ENCODE measurements at places on chromosomes 5 and 9.
A peak's percentile ranks its signal among the peaks of the same experiment; 100 is the strongest.

GRCh38 chr5:160009591-160009989, 651 bp downstream of the TTC1 start:
- no peak for DNase-seq

- no peak for DNase-seq
Measured at GRCh38 chr9:131691969-131692611, 47.8 kb downstream of the RAPGEF1 start.

GRCh38 chr9:127521919-127522304, 70.6 kb downstream of the LRSAM1 start:
- DNase-seq: no peak

GRCh38 chr9:8637626-8638025, 838.0 kb upstream of the DMAC1 start:
- no peak for DNase-seq

DNA sequence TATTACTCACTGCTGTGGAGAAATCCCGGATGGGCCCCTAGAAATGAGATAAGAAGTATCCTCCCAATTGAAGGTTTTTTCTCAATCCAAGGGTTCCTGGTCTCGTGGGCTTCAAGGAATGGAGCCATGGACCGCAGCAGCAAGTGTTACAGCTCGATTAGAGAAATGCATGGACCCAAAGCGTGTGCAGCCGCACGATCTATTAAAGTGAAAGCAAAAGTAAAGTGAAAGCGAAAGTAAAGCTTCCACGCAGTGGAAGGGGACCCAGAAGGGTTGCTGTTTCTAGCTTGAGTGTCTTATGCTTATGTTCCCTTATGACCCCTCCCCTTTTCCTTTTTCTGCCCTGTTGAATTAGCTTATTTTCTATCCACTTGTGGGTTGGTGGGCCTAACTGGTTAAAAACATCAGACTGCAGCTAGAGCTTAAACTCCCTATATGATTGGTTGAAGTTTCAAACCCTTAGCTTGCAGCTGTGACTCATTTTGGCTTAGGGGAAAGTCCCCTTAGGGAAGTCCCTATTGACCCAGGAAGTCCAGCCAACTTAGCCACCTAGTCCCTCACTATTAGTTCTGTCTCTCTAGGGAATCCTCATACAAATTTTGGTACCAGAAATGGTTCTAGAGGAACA, 1111.8 kb downstream of the TAF11L14 start:
- DNase-seq: no peak

DNA sequence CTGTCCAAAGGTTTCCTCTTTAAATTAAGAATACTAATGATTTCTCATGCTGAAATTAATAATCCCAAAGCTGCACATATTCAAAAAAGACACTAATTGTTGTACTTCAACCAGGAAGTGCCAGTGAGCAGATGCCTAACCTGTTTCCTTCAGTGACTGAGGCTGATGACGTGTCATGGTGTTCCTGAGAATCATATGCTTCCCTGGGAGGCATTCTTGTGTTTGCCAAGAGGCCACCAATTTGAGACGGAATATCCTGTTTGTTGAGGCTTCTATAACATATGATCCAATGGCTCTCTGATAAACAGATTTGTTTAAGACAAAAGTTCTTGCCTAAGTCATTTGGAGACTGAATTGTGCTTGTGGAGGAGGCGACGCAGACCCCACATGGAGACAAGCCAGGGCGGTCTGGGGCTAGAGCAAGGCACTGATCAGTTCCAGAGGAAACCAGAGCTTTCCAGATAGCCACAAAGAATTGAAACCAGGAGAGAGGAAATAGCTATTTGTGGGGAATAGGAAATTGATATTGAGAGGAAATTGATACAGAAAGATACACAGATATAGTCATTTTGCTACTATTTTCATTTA, 66.4 kb upstream of the ZNF608 start:
- DNase-seq: no peak

DNA sequence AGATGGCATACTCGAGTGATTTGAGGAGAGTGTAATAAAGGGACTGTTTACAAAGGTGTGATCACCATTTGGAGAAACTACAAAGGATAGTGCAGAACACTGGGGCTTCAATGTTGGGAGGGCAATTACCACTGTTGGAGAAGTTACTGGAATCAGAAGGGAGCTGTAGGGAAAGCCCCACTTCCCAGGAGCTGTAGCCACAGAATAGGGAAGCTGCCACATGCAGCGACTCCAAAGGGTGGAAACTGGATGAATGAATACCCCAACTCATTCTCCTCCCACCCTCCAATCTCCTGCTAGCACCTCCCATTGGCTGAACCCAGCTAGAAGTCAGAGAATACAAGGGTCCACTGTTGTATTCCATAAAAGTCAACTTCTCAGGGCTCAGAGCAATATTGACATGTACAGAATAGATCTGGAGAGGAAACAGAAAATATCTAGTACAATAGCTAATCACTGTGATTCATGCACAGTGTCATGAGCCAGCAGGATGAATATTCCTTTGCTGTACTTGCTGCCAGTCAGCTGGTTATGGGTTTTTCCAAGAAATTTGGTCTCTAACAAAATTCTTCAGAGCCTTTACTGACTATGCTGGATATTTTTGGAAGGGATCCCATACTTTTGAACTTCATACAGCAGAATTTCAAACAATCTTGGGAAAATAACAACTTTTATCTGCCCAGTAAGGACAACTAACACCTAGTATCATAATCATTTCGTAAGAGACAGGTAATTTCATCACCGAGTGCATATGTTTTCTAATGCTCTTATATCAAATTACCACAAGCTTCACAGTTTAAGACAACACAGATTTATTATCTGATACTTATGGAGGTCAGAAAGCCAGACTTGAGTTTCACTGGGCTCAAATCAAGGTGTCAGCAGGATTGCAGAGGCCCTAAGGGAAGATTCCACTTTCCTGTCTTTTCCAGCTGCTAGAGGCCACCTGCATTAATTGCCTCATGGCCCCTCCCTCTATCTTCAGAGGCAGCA, 39.6 kb downstream of the PDCD1LG2 start:
- no peak for DNase-seq

- no peak for DNase-seq
Measured at GRCh38 chr9:34383904-34384303, 7.2 kb upstream of the MYORG start.

DNA sequence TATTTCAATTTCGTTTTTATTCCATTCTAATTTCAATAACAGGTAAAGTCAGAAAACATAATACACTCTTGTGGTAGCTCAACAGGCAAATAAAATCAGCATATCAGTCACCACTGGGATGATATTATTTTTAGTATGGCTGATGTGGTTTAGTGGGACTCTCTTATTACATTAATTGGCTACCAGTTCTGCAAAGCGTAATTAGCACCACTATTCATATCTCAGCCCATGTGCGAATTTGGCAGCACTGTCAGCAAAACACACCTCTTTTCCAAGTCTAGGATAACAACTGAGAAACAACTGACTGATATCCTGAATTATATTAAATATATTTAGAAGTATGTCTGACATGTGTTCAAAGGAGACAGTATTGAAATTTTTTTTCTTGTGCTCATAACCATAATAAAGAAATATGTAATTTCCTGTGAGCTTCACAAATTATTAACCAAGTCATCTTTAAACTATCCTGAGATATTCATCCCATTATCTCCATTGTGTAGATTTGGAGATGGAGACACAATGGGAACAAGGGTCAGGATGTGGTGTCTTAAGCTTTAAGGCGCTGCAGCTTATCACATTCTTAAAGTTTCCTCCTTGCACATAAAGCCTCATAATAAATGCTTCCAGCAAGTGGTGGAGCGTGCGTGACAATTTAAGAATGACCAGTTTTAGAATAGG, 212.4 kb downstream of the TLE1 start:
- no peak for DNase-seq

- DNase-seq: no peak
Measured at GRCh38 chr9:27248702-27249101, 48.2 kb downstream of the EQTN start.

DNA sequence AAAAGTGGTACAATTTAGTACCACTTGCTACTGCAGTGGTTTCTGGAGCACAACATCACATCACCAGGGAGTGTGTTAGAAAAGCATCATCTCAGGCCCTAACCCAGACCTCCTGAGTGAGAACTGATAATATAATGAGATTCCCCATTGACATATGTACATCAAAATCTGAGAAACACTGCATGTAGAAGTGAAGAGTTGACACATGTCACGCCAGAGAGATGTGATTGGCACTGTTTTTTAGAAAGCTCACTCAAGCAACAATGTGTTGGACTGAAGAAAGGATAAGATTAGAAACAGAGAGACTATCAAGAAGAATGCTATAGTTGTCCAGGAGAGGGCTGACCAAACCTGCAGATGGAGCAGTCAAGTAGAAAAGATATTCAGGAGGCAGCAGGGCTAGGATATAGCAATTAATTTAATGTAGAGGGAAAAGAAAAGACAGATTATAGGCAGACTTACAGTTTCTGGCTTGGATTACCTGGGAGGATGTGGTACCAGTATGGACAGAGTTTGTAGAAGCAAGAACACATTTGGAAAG, 324.4 kb upstream of the ADAMTSL1 start:
- no peak for DNase-seq

DNA sequence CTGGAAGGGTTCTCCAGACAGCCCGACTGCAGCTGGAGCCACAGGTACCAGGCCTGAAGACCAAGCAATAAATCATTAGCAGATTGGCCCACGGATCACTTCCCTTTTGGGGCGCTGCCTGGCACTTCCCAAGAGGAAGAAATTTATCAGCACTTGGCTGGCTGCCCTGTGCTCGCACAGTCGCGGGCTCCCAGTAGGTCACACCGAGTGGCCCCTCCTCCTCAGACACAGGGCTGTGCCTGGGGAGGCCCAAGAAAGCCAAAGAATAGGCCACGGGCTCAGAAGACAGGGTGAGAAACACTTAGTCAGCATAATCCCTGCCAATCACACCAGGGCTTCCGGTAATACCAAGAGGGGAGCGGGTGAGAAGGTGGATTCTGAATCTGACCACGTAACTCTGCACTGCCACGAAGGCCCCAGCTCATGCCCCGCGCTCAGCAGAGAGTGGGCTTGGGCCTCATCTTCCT, 115.7 kb upstream of the MSX2 start:
- no peak for DNase-seq

DNA sequence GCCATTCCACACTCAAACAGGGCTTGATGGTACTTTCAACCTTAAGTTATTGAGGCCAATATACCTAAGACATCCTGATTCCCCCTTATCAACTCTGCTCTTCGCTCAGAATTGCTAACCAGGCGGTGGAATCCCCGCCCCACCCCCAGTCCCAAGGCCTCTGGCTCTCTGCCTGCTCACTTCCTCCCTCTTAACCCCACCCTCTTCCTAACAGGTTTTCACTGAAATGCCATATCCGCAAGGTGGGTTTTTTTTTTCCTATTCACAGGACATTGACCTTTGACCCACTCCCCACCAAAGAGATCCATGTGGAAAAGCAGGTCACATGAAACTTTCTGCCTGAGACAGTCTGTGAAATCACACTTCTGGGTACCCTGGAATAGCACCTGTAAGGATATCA, 66.6 kb upstream of the IFNK start:
- DNase-seq: no peak

- no peak for DNase-seq
Measured at GRCh38 chr5:10904862-10905432, 143.9 kb upstream of the DAP start.

GRCh38 chr5:35031276-35031675, 16.5 kb downstream of the AGXT2 start:
- no peak for DNase-seq

DNA sequence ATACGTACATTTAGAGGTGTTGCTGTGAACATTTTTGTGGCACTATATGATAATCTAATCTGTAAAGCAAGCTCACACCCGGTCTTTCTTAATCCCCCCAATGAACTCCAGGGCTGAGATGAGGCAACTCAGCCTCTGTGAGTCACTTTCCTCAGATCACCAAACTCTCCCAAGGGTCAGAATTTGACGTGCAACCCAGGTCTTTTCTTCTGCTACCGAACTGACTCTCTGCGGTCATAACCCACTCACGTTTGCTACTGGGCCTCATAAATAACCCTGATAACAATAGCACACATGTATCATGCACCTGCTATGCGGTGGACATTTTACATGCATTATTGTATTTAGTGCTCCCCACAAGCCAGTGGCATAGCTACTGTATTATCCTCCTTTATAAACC, 153.1 kb downstream of the DROSHA start:
- DNase-seq: no peak

- no peak for DNase-seq
Measured at GRCh38 chr5:44178414-44178813, 210.8 kb downstream of the FGF10 start.

- no peak for DNase-seq
Measured at GRCh38 chr5:169301986-169302385, 1.0 kb upstream of the SLIT3 start.

DNA sequence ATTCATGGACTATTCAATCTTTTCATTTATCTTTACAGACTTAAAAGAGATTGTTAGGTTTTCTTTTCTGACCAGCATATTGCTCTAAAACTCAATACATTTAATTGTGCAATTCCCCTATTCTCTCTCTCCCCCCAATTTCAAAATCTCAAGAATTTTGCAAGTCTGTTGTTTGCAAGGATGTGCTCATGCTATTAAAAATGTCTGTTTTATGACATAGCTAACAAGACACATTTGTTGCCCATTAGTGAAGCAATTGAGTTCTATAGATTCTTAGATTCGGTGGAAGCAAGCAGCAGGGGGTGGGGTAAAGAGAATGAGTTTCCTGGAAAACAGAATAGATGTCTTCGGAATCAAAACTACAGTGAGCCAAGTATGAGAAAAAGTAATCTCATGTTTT, 8.5 kb upstream of the CSNK1A1 start:
- DNase-seq: no peak

GRCh38 chr5:176654856-176655255, 7.6 kb downstream of the TSPAN17 start:
- no peak for DNase-seq

GRCh38 chr5:147483961-147484707, 25.7 kb downstream of the DPYSL3 start:
- peak; percentile 7 for DNase-seq

DNA sequence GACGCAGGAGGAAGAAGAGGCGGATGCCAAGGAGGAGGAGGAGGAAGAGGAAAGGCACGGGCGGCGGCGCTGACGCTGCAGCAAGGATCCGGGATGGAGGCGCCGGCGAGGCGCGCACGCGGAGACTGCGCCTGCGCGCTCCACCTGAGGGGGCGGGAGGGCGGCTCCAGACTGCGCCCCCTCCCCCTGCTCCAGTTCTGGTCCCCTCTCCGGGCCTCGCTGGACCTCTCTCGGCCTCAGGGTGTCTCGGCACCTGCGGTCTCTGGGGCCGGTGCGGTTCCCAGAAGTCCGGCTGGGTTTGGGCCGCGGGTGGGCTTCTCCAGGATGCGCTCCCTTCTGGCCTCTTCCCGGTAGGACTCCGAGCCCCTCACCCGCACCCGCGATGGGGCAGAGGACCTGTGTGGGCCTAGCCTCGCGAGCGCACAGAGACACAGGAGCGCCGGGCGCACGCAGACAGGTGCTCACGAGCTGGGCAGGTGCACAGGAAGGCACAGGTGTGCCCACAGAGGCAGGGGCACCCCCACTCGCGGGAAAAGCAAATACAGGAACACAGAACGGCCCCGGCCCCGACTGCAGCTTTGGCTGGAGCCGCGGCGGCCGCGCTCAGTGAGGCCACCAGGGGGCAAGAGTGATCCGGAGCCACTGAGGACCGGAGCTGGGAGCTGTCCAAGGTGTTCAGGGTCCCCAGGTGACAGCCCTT, at the start of gene NPDC1:
Gene NPDC1 (minus strand): TSS at position 90 of the 700 bp plus-strand sequence. CDS start 188 bp downstream, outside the sequence.
- peak; percentile 69 for DNase-seq
